ENCODE measurements at places on chromosomes 4 and X.

DNA sequence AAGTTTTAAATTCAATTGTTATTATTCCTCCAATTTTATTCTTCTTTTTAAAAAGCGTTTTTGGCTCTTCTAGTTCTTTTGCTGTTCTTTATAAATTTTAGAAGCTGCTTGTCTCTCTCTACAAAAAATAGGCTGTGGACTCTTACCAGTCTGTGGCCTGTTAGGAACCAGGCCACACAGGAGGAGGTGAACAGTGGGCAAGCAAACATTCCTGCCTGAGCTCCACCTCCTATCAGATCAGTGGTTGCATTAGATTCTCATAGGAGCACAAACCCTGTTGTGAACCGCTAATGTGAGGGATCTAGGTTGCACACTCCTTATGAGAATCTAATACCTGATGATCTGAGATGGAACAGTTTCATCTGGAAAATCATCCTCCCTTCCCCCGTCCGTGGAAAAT lies 23.1 kb downstream of the JADE3 start:
- no peak for DNase-seq

DNA sequence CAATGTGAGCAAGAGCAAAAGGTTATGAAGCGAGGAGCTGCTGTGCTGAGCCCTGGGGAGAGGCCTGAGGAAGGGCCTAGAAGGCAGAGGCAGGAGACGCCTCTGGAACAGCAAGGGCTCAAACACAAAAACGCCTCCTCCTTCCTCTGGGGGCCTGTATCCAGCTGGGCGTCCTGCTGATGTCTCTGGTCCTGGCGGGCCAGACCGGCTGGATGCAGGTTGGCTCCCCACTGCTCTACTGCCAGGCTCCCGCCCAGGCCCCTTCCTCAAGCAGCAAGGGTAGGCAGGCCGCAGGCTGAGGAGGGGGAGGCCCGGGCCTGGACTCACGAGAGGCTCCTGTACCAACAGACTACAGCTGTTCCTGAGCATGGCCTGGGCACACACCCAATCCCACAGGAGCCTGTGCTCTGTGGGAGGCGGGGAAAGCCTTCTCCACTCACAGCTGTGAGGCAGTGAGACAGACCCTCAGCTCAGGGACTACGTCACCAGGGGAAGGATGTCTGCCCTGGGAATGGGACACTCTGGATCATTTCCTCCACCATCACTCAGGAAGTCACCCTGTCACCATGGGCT lies 2.3 kb downstream of the HAUS7 start:
- no peak for DNase-seq

DNA sequence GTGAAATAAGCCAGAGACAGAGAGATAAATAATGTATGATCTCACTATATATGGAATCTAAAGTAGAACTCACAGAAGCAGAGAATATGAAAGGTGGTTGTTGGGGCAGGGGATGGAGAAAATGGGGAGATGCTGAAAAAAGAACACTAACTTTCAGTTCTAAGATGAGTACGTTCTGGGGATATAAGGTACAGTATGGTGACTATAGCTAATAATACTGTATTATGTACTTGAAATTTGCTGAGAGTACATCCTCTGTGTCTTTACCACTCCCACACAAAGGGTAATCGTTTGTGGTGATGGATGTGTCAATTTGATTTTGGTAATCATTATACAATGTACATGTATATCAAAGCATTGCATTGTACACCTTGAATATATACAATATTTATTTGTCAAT lies 6.6 kb downstream of the FBXL5 start:
- no peak for DNase-seq

DNA sequence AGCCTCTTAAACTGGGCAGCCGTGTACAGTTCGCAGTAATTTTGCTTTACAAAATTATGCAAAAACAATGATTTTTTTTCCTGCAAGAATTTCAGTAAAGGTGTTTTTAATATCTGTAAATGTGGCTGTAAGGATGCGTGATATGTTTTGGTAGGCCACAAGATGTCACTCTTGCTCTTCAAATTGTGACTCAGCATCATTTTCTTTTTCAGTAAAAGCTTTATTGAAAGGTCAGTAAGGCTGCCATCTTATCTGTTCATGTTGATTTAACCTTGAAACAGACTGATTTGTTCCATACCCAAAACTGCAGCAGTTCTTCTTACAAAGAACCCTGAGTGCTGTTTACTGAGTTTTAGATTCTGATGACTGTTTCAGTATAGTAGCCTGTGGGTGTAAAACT lies 39.9 kb downstream of the TXLNG start:
- no peak for DNase-seq

- no peak for DNase-seq
Measured at GRCh38 chr4:159018062-159018629, 84.7 kb upstream of the RAPGEF2 start.

DNA sequence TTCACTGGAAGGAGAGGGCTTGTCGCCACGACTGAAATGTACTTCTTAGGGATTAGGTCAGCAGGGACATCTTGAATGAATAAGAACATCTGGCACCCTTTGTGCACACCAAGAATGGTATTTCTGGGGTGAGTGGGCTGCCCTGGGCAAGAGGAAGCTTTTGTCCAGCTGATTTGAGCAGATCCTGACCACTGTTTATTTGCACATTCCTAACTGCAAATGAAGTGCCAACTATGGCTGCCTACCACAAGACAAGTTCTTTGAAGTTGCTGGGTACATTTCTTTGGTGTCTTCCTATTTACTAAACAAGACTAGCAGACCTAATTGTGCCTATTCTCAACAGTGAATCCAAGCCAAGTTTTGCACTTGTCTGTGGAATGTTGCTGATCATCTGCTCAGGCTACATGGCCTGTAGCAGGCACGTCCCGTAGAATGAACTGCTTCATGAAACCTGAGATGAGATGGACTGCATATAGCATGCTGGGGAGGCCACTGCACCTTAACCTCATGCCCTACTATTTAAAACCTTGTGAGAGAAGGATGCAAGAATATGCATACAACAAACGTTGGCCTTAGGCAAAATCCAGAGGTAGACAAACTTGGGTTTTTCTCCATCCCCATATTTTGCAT lies 45.0 kb downstream of the PIR start:
- DNase-seq, result no peak

- DNase-seq, result no peak
Measured at GRCh38 chrX:31563792-31564191, 492.0 kb upstream of the FTHL17 start.

GRCh38 chr4:120871173-120871572 lies 51.4 kb downstream of the PRDM5 start:
- DNase-seq, result no peak

DNA sequence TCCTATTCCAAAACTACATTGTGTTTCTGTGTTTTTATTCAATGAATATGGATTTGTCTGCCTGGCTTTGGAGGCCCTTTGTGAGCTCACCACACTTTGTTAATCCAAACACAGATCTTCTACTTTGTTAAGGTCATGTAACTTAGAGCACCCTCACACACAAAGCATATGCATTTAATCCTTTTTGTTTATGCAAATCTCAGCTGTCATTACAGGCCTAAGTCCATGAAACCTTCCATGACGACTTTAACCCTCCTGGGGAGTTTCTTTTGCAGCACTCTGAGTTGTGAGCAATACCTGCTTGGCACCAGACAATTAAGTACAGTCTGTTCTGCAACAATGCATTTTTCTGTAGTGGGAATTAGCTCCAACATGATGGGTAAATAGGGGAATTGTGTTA lies 14.9 kb downstream of the CCSER1 start:
- DNase-seq, result no peak

- DNase-seq, result no peak
Measured at GRCh38 chr4:122731676-122732075, 828 bp upstream of the BBS12 start.
